ENCODE measurements at places on chromosomes 13 and 19.

- DNase-seq = no peak
These were observed 1342.5 kb upstream of the SLC10A2 start for GRCh38 chr13:104408733-104409132.

DNA sequence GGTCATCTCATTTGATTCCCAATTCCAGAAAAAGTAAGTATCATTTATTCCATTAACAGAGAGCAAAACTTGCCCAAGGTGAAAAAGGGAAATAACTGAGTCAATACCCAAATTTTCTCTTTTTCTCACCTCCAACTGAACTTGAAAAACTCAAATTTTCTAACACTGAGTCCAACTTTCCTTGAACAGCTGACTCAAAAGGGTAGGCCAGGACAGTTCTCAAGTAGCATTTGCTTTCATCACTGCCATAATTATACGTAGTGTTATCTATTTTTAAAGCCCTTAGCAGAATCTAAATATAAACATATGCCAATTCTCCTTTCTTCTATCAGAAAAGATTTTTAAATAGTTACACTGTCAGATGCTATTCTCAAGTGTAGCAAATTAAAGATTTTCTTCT, 3.5 kb downstream of the N4BP2L2 start:
- DNase-seq = no peak

GRCh38 chr13:59991395-59991794, 172.3 kb downstream of the DIAPH3 start:
- no peak for DNase-seq

- DNase-seq = no peak
These were observed 1.0 kb upstream of the CHAMP1 start for GRCh38 chr13:114313061-114313860.

DNA sequence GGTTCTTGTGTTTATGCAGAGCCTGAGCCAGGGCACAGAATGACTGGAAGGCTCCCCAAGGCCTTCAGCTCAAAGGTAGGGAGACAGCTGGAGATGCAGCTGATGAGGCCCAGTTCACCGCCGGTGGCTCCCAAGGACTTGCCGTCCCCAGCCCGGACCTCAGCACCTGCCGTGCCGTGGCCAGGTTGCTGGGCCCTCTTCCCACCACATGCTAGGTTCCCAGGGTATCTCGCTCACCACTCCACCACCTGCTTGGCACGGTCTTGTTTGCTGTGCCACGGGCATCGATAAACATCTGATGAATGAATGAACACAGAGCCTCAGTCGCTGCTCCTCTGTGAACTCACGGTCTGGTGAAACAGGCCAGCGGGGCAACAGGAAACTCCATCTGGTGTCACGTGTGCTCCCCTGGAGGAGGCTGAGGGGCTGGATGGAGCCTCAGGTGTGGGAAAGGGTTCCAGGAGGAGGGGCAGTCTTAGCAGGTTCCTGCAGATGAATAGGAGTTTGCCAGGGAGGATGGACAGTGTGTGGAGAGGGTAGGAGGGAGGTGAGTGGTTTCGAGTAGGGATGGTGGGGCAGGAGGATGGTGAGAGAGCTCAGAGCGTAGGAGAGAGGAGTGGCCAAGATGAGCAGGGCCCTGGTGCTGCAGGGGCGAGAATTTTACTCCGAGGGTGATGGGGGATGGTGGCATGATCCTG, 3.6 kb upstream of the KLK14 start:
- no peak for DNase-seq

- DNase-seq = no peak
These were observed 133.7 kb downstream of the RAP2A start for GRCh38 chr13:97567510-97568243.
